Kidney capillary endothelial cell (primary cell): ENCODE measurements at places on chromosomes 4 and X.

DNA sequence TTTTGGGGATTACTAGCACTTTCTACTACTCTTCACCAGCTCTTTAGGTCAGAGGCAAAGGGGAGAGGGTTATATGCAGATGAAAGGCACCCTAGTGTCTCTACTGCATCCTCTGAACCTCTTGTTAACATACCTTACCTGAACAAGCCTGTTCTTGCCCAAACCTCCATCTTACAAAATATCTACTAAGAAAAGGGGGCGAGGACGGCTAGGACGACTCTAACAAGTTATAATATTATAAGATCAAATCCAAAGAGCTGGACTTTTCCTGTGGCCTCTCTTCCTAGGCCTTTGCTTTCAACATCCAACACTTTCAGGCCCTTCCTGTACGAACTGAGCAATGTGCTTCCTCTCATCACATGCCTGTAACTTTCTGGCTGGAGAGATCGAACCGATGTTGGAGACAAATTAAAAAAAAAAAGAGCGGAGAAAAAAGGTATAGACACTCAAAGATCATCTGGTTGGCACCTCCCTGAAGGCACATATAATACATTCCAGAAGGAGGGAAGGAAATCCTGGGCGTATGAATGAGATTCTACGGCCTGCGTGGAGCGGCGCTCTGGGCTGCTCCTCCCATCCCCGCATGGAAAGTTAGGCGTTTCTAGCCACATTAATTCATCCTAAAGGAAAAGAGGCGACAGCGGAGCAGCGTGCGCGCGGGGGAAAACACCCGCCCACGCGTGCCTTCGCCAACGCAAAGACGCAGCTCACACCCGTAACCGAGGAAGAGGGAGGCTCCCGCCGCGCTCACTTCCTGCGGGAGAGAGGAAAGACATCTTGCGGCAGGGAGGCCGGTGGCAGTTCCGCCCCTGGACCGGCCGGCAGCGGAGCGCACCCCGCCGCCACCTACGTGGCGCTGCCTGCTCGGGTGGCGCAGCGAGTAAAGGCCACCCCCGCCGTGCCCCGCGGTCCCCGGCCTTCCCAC lies 808 bp downstream of the PRDM5 start:
- DNase-seq = peak; percentile 52

DNA sequence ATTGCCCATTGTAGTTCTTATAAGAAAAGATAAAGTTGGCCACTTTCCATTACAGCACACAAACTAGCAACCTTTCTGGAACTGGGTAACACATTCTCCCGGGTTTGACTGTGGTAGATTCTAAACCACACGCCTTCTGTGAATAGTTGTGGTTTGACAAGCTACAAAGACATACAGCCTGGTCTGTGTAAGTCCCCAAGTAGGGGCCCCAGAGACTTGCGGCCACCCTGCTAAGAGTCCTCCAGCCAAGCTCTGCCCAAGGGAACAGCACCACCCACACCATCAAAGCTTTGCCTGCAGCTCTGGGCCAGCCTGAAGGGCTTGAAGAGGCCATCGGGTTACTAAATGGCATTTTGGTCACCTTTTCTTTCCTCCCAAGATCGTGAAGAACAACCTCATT lies 203.4 kb downstream of the MAML3 start:
- DNase-seq = no peak

GRCh38 chrX:134622056-134622812 lies 36.0 kb downstream of the PLAC1 start:
- DNase-seq = peak; percentile 72

DNA sequence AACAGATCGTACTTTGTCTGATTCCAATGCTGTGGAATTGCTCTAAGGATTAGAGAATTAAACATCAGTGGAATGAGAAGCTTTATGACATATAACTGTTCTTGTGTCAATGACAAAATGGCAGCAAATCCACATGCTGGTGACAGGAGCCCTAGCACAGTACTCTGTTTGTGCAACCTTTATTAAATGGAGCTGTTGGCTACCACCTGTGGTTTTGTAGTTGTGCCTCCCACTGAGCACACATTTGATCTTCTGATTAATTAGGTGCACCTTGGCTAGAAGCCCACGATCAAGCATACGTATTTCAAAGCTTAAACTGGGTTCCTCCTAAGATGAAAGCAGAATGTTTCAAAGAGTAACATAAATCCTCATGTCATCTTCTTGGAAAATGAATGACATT lies 394.0 kb upstream of the IGFBP7 start:
- no peak for DNase-seq

DNA sequence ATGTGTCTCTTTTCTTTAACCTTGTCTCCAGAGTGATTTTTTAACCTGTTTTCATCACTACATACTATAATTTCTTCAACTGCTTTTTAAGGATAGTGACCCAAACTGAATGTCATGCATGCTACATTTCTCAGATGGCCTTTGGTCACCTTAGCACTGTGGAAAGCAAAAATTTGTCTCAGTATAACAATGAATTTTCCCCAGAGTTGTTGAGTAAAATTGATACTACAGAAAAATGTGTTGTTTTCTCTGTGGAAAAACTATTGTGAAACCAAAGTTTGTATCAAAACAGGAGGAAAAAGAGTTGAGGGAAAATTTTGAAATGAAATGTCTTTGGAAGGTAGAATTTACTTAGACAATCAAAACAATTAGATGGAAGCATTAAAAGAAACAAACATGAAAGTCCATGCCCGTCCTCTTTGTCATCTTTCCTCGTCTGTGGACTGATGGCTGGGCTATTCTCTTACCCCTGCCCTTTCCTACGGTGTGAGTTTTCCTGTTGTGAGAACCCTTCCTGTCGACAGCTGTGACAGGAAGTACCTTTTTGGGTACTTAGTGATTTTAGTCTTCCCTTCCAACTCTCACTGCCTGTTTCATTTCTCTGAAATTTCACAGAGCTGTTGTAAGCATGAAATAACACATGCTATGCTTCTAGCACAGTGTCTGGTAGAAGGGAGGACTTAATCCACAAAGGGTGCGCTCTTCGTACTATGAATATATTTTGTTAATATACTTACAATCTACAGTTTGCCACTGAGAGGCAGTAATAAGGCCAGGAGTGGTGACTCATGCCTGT lies 50.8 kb downstream of the LRP2BP start:
- peak; percentile 74 for DNase-seq

DNA sequence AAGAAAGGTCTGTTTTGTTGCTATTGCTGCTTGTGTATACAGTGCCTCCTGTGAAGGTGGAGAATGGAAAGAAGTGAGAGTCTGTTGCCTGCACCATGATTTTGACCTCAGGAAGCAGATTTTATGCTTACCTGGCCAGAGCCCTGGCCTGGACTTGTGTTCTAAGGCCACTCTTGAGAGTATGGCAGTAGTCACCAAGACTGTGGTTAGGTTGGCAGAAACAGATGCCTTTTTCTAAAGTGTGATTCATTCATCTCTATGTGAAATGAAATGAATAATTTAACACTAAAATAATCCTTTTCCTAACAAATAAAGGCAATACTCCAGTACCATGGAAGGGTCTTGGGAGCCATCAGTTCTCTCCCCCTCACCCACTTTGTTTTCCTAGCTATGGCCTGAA lies 161.8 kb downstream of the DCLK2 start:
- DNase-seq = no peak

DNA sequence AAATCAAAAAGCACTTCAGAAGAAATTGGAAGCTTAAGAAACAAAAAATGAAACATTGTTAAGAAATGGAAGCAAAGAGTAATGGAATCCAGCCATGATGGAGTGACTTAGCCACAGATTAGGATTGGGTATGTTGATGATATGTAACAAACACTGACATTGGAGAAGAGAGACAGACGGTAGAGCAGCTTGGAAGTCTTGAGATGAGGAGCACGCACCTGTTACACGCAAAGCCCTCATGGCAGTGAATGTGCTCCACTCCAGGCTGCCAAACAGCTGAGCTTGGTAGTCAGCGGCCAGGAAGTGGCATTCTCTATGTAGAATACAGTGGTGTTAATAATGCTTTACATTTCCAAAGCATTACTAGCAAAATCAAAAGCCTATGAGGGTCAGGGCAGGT lies 56.9 kb upstream of the GPRIN3 start:
- DNase-seq = no peak

DNA sequence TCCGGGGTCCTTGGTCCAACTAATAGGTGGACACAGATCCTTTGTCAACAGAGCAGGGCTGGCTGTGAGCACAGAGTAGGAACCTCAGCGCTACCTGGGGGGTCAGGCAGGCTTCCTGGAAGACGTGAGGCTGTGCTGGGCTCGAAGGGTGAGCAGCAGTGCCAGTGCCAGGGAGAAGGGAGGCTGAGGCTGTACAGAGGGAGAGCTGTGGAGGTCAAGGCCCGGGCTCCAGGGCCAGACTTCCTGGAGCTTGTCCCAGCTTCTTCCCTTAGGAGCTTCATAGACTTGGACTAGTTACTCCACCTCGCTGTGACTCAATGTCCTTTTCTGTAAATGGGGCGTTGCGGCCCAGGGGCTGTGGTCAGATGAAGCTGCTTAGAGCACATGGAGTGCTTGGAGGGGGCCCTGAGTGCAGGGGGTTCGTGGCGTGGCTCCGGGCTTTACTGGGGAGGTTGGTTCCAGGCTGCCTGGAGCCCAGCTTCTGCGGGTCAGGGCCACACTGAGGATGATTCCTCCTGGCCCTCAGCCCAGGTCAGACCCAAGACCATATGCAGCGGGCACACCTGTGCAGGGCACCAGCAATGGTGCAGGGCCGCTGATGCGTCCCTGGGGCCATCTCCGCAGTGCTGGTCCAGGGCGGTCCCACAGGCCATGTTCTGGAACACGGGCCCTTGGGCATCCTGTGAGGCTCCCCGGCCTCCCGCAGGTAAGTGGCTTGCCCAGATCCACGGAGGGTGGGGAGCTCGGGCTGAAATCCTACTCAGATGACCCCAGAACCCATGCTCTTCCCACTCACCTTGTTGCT lies 98.1 kb downstream of the DCTD start:
- DNase-seq = no peak

DNA sequence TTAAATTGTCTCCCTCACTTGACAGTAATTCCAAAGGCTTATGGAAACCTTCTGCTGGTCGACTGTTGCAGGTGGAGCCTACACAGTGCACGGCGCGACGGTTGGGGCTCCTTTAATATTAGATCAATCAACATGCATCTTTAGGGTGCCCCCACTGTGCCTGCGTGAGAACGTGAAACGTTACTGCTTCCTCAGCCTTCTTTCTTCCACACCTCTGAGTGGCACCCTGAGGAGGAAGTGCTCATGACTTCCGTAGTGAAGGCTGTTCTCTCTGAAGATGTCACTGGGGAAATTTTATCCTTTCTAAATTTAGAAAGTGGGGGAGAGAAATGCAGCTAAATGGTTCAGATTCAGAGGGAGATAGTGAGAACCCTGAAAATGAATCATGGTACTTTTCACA lies 184.0 kb upstream of the ZFP42 start:
- DNase-seq = no peak

DNA sequence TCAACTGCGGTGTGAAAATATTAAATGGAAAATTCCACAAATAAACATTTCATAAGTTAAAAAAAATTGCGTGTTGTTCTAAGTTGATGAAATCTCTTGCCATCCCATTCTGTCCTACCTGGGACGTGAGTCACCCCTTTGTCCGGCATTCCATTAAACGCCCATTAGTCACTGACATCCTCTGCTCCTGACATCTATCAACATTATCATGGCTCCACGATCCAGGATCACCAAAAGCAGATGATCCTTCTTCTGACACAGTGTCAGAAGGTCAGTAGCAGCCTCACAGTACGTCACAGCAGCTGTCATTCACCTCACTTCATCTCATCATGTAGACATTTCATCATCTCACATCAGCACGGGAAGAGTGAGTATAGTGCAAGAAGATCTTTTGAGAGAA lies 125.7 kb downstream of the ZNF827 start:
- no peak for DNase-seq

DNA sequence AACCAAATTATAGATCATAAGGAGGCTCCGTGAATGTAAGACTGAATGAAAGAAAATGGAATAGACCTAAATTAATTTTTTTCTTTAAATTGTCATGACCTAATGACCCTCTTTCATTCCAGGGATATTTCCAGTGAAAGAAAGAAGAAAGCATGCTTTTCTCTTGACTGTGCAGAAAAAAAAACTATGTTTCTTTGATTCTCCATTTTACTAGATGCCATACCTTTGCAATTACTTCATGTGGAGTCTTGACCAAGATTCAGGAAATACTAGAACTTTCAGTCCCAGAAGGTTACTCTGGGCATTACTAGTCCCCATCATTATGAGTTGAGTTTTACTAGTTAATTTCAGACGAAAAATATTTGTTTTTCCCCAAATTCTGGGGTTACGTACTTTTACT lies 6.4 kb upstream of the COMMD8 start:
- no peak for DNase-seq

DNA sequence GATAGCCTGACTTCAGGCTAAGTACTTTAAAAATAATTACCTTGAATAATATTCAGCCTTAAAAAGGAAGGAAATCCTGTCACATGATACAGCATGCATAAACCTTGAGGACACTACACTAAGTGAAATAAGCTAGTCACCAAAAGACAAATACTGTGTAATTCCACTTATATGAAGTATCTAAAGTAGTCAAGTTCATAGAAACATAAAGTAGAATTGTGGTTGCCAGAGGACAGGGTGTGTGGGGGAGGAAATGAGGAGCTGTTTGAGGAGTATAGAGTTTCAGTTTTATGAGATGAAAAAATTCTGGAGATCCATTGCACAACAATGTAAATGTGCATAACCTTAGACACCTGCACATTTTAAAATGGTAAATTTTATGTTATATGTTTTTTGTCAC lies 5.6 kb upstream of the STPG2 start:
- peak; percentile 17 for DNase-seq

- no peak for DNase-seq
These were observed 110.8 kb upstream of the TEX13A start for GRCh38 chrX:105331244-105331643.

DNA sequence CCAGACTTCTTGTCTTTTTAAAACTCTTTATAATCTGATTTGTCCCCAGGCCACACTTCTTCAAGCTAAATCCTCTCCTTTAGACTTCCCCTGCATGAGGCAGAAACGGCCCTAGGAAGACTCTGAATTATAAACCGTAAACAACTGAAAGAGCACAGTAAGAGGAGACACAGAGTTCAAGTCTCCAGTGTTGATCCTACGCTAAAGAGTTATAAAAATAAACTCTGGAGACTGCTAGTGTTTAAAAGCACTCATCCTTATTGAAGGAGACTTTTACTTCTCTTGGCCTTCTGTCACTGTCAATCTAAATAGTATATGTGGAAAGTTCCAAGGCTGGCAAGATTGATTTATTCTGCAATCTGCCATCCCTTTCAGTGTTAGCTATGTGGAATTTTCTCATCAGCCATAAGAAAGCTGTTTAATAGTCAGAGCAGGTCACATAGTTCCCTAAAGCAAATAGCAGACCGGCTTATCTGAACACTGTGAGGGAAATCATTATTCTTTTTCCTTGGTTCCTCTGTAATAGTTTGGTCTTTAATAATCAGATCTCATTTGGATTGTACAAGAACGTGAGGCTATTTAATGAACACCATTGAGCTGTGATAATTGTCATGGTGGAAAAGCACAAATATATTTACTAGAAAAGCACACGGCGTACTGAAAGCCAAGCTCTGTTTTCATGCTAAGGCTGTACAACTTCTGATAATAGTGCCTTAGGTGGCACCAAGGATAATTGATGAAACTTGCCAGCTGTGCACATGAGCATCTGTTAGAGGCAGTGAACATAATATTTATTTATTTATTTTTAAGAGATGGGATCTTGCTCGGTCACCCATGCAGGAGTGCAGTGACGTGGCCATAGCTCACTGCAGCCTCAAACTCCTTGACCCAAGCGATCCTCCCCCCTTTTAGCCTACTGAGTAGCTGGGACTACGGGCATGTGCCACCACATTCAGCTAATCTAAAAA lies 157.7 kb downstream of the CEP135 start:
- no peak for DNase-seq
